ENCODE measurements at places on chromosomes 12 and 14.

- no peak for DNase-seq
Observed at GRCh38 chr12:93387780-93388179, 10.1 kb downstream of the NUDT4 start.

- DNase-seq, result no peak
Observed at GRCh38 chr14:66131111-66131510, 355.1 kb upstream of the CCDC196 start.

DNA sequence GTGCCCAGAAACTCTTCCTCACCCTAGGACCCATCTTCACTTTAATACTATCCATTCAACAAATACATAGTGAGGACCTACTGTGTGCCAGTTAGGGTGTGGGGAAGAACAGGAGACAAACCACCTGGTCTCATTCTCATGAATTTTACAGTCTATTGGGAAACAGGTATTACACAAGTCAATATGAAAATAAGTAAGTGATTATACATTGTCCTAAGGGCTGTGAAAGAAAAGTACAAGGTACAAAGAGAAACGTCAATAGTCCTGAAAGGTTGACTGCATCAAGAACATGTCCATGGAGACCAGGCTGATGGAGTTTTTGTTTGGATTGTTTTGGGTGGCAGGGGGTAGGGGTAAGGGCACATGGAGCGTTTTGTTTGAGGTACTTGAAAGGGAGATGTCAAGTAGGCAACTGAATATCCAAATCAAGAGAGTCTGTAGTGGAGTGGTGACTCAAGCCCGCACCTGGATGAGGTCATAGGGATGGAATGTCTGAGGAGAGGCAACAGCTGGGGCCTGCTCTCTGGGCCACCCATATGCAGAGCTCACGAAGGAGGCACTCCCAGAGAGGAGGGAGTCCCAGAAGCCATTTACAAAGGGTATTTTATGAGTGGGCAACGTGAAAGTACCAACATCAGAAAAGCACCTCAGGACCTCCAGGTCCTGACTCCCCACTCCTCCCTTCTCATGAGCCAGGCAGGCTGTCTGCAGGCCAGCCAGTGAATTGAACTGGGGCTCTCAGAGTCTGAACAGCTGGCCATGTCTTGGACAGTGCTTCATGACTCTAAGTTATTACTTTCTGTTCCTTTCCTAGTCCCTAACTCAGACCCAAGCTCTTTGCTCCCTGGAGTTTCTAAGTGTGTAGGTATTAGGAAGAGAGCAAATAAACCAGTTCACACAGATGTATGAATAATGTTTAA, 272.0 kb downstream of the ZFP36L1 start:
- no peak for DNase-seq

DNA sequence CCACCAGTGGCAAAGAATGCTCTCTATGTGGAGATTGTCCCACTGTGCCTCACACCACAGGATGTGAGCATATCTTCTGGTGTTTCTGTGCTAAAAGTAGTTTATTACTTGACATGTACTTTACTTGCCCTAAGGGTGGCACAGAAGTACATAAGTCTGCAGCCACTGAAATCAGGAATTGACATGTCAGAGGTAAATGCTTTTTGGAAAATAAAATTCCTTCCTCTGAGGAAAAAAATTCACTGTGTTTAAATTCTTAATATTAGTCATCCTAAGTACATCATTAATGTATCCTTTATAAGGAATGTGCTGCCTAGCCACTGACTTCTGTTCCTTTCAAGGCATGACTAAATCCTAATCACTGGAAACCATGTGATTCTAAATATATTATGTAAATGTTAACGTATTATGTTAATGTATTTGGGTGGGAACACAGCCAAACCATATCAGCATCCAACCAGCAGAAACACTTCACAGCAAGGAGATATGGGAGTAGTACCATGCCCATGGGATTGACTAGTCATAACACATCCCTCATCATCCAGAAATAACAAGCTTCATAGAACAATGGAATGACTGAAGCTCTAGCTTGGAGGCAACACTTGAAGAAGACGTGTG, 239.7 kb upstream of the PPFIA2 start:
- DNase-seq, result no peak

DNA sequence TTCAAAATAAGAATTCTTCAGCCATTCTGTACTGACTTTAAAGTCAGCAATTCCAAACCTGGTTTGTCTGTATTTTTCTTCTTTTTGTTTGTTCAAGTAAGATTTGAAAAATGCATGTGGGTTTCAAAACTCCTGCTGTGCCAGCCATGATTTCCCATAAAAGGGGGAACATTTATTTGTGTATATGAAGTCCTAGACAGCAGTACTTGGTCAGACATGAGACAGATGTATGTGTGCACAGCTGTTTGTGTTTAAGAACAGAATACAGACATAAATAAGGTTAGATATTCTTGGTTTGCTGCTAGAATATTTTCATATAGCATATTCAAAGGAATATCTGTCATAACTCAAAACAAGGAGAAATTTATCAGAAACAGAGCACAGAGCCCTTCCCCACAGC, 236.0 kb downstream of the ADAMTS20 start:
- DNase-seq, result no peak

GRCh38 chr14:81485372-81485771, 48.3 kb downstream of the SEL1L start:
- DNase-seq, result no peak

DNA sequence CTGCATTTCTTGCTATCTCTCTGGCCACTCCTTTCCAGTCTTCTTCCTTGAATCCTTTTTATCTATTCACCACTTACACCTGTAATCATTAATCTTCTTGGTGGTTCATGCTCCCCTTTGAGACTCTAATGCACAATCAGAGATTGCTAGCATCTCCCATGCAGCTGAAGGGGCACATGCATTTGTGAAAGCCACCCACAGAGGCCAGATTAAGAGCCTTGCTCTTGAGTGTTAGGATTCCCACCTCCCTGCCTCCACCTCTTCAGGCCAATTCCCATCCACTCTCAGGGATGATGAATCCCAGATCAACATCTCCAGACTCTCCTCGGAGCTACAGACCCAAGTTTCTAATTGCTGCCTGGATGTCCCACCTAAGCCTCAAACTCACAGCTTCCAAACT, 19.4 kb upstream of the KRT18 start:
- no peak for DNase-seq

GRCh38 chr14:100786131-100786530, 39.8 kb upstream of the MEG3 start:
- no peak for DNase-seq

- DNase-seq, result no peak
Observed at GRCh38 chr14:104541905-104542465, 37.6 kb upstream of the C14orf180 start.

- DNase-seq, result no peak
Observed at GRCh38 chr12:26700430-26700829, 132.6 kb downstream of the ITPR2 start.

- DNase-seq, result no peak
Observed at GRCh38 chr12:2833810-2834209, 1.0 kb downstream of the NRIP2 start.

DNA sequence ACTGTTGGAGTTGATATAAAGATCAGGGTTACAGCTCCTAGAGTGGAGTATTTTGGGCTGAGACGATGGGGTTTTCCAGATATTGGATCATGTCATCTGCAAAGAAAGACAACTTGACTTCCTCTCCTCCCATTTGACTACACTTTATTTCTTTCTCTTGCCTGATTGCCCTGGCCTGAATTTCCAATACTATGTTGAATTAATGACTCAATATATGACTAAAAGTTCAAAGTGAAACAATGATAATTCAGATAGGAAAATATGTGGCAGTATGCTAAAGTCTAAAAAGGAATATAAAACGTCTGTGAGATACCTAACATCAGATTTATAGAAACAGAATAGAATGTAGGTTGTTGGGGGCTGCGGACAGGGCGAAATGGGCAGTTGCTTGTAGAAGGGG, 72.2 kb downstream of the BHLHE41 start:
- no peak for DNase-seq

- DNase-seq, result no peak
Observed at GRCh38 chr12:40597133-40597532, 95.1 kb upstream of the CNTN1 start.

DNA sequence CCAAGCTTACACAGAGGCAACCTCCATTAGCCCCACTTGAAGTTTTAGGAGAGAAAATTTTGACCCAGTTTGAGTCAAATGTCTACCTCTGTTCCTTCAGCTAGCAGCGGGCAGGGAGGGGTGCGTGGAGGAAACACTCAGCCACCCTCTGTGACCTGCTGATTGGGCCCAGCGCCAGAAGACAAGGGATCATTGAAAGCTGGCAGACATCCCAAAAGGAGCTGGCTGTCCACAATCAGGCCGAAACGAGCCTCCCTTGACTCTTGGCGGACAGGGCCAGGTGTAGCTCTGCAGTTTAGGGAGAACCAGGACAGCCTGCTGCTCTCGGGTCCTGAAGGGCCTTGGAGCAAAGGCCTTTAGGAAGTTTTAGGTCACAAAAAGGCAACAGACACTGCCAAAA, 41.3 kb downstream of the CD9 start:
- DNase-seq, result no peak

DNA sequence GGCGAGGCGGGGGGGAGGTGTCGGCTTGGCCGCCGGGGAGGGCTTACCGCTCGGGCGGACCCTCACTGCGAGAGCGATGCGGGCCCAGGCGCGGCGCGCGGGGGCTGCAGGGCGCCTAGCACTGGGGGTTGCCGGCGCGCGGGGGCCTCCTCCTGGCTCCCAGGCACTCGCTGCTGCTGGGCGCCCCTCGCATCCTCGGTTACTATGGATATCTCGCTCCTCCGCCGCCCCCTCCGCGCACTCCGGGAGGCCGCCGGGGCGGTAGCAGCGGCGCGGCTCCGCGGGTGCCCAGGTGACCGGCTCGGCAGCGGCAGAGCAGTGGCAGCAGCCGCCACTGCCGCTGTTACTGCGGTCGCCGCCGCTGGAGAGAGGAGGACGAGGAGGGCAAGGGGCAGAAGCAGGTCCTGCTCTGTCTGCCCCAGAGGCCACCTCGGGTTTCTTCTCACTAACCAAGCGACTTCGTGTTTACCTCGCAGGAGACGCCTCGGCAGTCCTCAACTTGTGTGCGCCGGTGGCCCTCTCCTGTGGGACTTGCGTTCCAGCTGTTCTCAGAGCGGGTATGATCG, 250.1 kb downstream of the APAF1 start:
- no peak for DNase-seq

GRCh38 chr12:8668441-8668840, 5.8 kb upstream of the MFAP5 start:
- no peak for DNase-seq

- DNase-seq, result no peak
Observed at GRCh38 chr14:77832297-77832696, 32.4 kb downstream of the ADCK1 start.

DNA sequence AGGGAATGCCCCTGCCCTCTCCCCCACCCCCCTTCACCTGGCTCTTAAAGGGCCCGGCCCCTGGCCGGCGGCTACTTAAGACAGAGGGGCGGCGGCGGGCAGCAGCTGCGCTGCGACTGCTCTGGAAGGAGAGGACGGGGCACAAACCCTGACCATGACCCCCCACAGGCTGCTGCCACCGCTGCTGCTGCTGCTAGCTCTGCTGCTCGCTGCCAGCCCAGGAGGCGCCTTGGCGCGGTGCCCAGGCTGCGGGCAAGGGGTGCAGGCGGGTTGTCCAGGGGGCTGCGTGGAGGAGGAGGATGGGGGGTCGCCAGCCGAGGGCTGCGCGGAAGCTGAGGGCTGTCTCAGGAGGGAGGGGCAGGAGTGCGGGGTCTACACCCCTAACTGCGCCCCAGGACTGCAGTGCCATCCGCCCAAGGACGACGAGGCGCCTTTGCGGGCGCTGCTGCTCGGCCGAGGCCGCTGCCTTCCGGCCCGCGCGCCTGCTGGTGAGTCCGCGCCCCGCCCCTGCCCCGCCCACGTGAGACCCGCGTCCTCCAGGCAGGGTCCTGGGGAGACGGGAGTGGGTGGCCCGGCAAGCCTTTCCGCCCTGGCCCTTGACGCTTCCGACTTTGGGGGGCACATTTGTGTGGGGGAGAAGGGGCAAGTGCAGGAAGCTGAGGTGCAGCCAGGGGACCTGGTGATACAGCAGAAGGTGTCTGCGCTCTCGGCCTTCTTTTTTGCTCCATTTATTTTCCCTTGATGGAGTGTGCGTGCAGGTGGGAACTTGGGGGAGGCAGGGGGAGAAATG, at the start of gene IGFBP6:
Gene IGFBP6 (plus strand): TSS at position 104 of the 790 bp plus-strand sequence. CDS start 51 bp downstream, at position 155.
- peak; percentile 76 for DNase-seq

GRCh38 chr12:104226672-104227071, 11.1 kb downstream of the TXNRD1 start:
- DNase-seq, result no peak

DNA sequence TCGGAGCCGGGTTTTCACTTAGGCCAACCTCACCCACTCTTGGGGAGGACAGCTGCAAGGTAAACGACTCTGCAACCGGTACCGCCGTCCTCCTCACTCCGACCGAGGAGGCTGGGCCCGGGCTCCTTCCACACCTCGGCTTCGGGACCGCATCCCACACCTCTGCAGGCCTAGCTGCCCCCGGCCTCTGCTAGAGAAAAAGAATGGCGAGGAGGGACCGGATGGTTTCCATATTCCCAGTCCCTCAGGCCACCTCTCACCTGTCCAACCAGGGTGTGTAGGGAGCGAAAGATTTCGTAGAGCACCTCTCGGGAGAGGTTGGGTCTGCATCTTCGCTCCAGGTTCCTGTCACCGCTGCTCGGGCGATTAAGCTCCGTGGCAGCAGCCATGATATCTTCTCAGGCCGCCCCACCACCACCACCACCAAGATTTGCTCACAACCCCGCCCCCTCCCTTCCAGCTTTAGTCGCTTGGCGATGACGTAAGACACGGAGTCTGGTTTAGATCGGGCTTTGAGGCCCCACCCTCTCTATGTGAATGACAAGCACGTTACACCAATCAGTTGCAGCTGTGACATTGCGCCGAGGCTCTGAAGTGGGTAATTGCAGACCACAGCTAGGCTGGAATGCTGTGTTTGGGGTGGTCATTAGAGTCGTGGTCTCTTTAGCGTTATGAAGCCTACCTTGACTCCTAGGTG, at the start of gene MBIP:
Gene MBIP (minus strand): TSS at position 438 of the 697 bp plus-strand sequence. CDS start 49 bp downstream, at position 389.
- DNase-seq, result peak; percentile 94

GRCh38 chr14:75941030-75941429, 40.8 kb downstream of the TGFB3 start:
- no peak for DNase-seq

GRCh38 chr12:2397356-2398045, 344.7 kb downstream of the CACNA1C start:
- DNase-seq, result no peak

DNA sequence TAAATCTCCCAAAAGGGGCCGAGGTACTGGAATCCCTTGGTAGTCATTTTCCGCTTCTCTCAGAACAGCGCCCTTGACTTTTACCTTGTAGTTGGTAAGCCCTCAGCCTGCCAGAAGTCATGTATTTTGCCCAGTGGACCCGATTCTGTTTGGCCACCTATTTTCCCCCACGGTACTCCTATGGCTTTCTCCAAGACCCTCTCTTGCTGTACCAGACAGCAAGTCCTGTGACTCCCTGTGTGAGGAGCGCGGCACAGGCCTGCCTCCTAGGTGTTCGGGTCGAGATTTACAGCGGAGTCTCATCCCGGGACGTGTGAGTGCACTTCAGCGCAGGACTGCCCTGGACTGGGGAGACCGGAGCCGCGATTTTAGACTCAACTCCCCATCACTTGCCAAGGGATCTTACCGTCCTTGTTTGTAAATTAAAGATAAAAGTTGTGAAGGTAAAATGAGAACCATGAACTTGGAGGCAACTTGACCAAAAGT, 1.1 kb upstream of the MBD6 start:
- DNase-seq, result no peak

All from B cell (primary cell).